ENCODE measurements at places on chromosomes 2 and 18.
A peak's percentile ranks its signal among the peaks of the same experiment; 100 is the strongest.

DNA sequence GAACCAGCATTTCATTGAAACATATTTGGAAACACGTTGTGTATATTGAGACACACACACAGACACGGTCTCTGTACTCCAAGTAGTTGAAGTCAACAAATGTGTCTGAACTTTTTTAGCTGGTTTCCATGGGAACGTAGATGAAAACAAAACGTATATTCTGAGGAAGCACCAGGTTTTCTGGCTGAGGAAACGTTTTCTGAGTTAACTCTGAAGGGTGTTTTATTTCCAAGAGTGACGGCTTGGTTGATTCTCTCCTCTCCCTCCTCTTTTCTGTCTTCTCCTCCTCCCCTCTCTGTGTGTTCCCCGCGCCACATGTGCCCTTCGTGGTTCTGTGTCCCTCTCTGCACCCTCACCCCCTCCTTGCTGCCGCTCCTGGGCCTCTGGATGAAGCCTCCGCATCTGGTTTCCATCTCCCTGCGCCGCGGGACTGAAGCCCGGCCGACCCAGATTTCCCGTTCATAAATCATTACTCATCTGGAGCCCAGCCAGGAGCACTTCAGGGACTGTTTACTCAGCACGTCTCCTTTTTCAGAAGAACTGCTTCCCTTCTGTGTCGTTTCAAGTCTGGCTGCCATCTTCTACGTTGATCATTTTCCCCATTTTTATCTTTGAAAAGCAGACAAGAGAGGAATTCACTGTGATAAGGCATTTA lies 122.7 kb downstream of the COL6A3 start:
- DNase-seq, result peak; percentile 38

DNA sequence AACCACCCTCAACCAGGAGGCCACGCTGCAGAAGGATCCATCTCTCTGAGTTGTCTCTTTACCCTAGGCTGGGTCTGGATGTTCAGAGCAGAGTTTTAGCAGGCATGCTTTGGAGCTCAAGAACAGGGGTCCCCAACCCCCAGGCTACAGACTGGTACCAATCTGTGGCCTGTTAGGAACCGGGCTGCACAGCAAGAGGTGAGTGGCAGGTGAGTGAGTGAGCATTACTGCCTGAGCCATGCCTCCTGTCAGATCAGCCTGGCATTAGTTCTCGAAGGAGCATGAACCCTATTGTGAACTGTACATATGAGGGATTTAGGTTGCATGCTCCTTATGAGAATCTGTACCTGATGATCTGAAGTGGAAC lies 172.5 kb downstream of the UXS1 start:
- no peak for DNase-seq

DNA sequence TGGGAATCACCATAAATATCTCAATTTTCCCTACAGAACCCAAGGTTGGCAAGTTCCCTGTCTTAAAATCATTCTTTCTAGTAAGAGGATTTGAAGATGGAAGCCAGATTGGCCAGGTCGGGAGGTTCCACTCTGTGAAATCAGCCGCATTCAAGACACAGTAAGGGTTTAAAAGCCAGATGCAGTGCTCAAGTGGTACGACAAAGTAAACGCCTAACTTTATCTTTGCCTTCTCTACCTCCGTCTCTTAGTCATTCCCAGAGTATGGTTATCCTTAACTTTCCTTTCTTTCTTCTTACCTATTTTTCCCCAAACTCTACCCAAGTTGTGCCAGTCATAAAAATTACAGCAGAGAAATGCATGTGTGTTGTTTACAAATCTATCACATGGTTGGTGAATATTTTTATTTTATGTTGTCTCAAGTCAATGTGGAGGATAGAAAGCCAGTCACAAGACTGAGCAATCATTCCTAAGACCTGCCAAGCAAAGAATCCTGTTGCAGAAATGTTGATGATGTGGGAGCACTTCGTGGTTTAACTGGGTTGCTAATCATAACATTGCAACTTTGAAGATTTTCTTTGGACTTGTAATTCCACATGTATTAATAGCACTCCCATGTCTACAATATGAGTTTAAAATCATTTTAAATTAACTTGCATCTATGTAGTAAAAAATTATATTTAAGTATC lies 62.6 kb downstream of the SLC40A1 start:
- no peak for DNase-seq

DNA sequence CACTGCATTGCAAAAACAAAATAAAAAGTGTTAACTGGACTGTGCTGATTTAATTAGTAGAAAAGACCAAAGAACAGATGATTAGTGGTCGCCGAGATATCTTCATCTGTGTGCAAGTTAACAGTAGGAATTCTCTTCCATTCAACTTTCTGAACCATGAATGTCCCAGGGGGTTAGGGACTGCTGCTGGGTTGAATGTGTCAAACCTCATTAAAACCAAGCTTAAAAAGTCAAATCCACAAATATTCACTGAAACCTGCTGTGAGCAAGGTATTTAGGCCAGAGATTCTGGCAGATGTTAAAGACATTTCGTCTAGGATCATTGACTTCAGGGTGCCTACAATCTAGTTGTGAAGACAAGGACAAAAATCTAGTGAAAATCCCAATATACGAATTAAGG lies 58.7 kb downstream of the STPG4 start:
- no peak for DNase-seq

- no peak for DNase-seq
Measured at GRCh38 chr2:158637357-158637756, 157.8 kb upstream of the DAPL1 start.

DNA sequence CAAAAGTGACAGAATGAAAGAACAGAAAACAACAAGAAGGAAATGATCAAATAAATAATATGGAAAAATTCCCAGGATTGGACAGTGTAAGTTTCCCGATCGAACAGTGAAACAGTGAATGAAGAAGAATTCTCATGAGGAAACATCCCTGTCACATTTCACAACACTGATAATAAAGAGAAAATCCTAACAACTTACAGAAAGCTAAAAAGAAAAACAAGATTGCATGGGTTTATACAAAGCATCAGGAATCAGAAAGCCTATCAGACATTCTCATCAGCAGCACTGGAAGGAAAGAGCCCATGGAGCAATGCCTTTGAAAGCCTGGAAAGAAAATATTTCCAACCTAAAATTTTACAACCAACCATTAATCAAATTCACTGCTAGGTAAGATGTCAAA lies 9.9 kb upstream of the COL6A3 start:
- DNase-seq, result no peak

DNA sequence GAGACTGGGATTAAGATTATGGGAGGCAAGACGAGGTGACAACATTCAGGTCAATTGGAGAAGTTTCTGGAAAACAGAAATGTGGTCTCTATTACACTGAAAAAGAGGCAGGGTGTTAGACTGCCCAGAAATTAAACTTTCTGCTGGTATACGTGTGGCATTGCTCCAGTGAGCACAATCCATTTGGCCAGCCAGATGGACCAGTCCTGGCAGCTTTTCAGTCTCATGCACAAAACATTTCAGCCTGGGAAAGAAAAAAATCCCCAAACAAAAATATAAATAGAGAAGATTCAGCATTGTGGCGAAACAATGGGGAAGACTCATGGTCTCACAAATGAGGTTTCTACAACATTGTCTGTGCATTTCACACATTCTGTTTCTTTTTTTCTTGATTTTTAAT lies 113.9 kb downstream of the HNMT start:
- DNase-seq, result no peak

- peak; percentile 83 for DNase-seq
Measured at GRCh38 chr2:241112592-241112991, 10.5 kb upstream of the MTERF4 start.

DNA sequence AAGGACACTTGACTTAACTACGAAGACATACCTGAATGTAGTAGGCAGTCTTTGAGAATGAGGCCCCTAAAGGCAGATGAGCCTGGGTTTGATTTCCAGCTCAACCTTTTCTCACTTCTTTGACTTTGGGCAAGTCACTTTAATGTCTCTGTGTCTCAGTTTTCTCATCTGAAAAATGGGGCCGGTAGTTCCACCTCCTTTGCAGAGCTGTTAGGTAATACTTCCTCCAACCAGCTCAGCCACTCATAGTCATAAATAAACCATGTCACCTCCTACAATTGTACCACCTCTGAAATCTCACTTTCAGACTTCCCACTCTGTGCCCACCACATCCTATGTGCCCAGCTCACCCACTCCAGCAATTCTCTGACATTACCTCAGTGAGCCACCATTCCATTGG lies 10.4 kb downstream of the ARHGAP25 start:
- DNase-seq, result peak; percentile 4

DNA sequence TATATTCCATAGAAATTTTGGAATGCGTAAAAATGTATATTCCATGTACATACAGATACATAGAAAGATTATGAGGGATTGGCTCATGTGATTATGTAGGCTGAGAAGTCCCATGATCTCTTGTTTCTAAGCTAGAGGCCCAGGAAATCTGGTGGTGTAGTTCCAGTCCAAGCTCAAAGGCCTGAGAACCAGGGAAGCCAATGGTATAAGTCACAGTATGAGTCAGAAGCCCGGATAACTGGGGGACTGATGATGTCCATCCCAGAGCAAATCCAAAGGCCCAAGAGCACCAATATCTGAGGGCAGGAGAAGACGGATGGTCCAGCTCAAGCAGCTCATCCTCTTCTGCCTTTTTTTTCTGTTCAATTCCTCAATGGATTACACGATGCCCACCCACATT lies 385.0 kb upstream of the KLHL29 start:
- no peak for DNase-seq

GRCh38 chr2:75592888-75593287 lies 32.1 kb upstream of the EVA1A start:
- DNase-seq, result no peak

DNA sequence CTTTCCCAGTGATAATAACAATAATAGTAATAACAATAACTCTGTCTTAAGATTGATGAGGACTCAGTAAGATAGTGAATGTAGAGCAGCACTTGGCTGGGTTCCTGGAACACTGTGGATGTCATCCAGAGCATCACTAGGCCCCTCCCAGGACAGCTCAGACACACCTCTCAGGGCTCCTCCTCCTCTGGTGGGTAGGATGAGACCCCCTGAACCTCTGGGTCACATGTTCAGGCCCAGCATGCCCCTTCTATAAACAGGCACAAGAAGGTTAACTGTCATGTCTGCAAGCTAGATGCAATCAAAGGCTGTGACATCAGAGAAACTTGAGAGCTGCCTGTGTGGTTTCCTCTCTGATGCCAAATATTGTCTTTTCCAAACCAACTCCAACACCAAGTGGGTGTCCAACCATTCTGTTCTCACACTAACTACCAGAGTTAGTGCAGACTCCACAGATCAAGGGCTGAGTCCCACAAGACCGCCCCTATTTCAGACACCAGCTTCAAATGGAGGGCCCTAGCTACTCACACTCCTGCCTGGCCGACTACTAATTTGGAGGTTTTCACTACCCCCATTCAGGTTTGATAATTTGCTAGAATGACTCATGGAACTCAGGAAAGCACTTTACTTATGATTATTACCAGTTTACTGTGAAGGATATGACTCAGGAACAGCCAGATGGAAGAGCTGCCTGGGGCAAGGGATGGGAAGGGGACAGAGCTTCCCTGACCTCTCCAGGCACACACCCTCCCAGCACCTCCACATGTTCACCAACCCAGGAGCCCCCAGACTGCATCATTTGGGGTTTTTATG lies 46.4 kb upstream of the BZW1 start:
- DNase-seq, result peak; percentile 23

DNA sequence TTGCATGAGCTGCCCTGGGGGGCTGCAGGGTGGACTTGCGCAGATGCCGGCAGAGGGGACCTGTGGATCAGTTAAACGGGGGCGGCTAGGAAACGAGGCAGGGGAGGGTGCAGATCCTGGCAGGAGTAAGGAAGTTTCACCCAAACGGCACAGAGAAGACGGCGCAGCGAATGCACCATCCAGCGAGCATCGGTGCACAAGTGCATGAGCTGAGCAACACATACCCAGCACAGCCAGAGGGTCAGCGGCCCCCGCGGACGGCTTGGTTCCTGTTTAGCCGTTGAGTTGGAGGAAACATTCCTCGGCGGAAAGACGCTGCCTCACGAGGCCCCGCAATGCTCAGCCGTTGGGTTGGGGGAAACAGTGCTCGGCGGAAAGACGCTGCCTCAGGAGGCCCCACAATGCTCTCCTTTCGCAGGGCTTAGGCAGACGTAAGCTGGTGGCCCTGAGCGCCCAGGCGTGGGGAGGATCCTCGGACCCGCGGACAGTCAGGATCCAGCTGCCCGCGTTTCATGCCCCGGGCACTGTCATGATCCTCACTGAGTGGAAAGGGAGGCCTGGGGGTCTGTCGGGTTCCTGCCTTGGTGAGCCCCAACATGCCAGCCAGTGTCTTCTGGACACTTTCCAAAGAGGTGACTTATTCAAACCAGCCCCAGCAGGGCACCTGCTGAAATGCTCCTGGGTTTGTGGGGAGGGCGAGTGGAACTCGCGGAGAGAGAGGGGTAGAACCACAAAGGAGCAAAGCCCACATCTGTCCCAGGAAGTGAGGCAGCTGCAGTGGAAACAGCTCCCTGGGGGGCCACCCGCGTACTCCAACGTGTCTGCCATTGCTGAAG lies 86.3 kb downstream of the NDUFA10 start:
- no peak for DNase-seq

- no peak for DNase-seq
Measured at GRCh38 chr2:159807183-159808031, 9.4 kb upstream of the CD302 start.

GRCh38 chr2:30348825-30349224 lies 98.2 kb upstream of the LCLAT1 start:
- DNase-seq, result no peak

DNA sequence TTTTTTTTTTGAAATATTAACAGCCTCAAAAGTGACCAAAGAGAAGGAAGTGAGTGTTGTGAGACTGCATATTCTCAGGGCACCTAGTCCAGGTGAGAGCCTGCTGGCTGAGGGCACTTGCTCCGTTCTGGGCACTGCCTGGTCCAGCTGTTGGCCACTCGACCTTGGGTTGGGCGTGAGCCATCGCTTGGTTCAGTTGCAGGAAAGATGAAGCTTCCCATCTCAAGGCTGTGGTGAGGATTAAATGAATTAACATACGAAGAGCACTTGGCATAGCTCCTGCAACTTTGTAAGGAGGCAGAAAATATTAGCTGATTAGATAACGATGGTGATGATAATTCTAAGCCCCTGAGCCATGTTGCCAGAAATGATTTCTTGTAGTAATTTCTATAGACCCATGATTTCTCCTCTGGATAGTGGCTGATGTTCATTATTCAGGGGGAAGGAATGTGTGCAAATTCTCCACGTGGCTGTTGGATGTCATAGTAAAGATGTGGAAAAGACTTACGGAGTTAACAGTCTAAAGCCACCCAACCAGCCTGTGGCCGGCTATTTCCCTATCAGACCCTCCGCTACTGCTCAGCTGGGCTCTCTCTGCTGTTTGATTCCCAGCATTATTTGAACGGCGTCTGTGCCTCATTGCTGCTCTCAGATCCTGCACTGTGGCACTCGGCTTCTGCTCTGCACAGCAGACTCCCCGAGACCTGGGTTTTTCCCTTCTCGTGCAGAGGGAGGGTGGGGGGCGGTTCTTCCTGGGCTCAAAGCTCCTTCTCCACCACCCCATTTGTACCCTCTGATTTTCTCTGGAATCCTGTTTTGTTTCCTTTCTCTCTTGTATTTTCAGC lies 221.1 kb downstream of the GALR1 start:
- no peak for DNase-seq

GRCh38 chr2:71078624-71079023 lies 10.2 kb downstream of the NAGK start:
- DNase-seq, result no peak
